ENCODE measurements at places on chromosomes 16 and 17. TPM values are rescaled to one million over a fixed set of nuclear protein-coding genes. Genes with fewer than 3 reads are reported as not detected.

The ASB16 gene
- total RNA-seq, result not detected

The CRYBA1 gene
- not detected for total RNA-seq

GRCh38 chr17:44952946-44953475 lies 5.4 kb upstream of the KIF18B start:
- DNase-seq, result no peak

- DNase-seq, result no peak
Measured at GRCh38 chr16:67448580-67448979, 17.7 kb downstream of the HSD11B2 start.

DNA sequence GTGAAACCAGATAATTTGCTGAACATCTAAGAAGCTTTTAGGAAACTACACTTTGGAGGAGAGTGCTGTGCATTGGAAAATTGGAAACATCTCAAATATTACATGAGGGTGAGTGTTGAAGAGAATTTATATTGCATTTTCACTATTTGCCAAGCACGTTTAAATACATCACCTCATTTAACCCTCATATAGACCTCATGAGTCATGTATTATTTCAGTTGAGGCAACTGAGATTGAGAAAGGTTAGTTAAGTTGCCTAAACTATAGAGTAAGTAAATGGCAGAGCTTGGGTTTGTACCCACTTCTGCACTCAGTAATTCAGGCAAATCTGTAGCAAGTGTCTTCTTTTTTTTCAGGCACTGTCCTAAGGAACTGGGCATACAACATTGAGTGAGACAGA lies 3.7 kb upstream of the NLK start:
- no peak for DNase-seq
